HuH-7 (cell line): ENCODE measurements at places on chromosomes 2 and 18.

GRCh38 chr2:179850188-179850587 is 11.2 kb downstream of the ZNF385B start:
- DNase-seq: no peak

- DNase-seq: no peak
These were observed 622 bp downstream of the RAB12 start for GRCh38 chr18:8609659-8610458.

DNA sequence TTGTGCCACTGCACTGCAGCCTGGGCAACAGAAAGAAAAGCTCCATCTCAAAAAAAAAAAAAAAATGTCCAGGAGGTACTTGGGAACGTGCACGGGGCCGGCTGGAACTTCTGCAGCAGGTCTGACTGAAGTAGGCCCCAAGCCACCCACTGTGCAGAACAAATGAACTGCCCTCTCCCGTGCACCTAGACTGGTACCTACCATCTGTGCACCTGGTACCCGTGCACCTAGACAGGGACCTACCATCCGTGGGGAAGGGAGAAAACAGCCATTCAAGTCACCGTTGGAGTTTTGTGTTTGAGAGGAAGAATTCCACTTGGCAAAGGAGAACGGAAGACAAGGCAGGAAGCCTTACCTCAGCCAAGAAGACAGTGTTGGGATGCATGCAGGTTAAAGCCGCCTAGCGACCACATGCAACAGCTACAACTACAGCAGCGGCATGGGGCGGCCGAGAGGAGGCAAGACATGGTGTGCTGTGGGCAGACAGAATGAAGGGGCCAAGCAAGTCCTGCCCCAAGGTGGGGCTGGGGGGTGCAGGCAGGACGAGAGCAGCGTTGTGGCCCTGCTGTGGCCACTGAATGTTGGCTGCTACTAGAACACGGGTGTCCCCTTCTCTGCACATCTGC is 16.1 kb downstream of the ST3GAL5 start:
- no peak for DNase-seq

GRCh38 chr2:130287656-130288026 is 55.1 kb upstream of the IMP4 start:
- DNase-seq: no peak

DNA sequence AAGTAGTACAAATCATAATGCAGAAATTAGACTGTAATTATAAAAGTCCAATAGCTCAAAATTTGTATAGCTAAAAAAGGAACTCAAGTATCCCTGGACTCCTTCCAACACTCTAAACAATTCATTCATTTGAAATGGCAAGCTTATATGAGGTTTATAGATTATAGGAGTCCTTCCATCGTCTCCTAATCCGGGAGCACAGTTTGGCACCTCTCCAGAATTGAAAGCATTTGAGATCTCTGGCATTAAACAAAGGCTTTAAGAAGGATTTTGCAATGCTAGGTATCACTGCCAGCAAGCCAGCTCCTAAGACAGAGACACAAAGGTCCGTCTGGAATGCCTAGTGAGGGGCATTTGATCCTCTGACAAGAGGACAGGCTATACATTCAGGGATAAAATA is 90.9 kb downstream of the ACVR1 start:
- DNase-seq: no peak

- no peak for DNase-seq
These were observed 30.7 kb upstream of the FRZB start for GRCh38 chr2:182897137-182897536.

- DNase-seq: no peak
These were observed 47.0 kb downstream of the NPPC start for GRCh38 chr2:231879216-231879615.

DNA sequence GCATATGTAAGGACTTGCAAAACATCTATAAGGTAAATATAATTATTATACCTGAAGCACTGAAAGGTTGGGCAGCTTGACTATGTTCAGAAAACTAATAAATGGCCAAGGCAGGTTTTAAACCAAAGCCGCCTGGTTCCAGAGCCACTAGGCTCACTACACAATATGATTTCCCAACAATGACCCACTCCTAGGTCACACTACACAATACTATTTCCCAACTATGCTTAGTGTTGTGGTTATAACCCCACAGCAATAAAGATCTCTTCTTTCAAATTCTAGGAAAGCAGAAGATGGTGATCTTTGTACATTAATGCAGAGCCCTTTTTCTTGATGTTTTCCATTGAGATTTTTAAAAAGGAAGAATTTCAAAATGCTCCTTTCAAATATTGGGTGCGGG is 180.4 kb downstream of the CYRIA start:
- DNase-seq: peak; percentile 30
